ENCODE measurements at places on chromosomes 6 and 20. TPM values are rescaled to one million over a fixed set of nuclear protein-coding genes. Genes with fewer than 3 reads are reported as not detected.

DNA sequence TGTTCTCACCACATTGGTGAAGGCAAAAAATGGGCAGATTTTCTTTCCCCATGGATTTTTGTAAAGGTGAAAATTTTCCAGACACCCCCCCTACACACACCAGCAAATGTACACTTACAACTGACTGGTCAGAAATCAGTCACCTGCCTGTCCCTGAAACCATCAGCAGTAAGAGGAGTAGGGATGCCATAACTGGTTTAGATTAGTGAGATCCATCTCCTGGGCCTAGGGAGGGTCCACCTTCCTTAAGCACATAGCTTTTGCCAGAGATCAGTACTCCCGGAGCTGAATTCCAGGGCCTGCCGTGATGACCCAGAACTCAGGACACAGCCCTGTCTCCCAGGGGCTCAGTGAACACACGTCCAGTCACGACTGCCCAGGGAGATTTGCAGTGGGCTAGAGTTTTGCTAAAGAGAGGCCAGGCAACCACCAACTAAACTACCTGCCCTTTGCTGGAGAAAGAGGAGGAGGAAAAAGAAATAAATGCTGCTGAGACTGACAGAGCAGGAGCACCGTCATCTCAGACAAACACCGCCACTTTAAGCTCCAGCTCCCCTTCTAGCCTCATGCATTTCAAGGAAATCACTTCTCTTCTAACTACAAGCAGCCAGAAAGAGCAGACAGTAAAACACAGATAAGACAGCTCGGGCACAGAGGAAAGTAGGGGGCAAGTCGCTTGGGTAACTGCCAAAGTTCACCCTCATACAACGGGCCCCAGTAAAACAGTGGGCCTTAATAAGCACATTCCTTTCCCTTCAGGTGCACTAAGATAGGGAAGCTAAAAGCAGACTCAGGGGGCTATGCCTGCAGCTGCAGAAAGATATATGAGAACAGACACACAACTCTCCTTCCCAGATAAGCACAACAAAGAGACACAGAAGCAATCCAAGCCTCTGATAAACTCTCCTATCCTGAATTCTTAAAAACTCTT, 82.6 kb upstream of the SPTLC3 start:
- peak overlapping the region; percentile 44 for H3K27ac ChIP-seq
- no peak overlapping the region for H3K4me3 ChIP-seq
- no peak for DNase-seq
- peaks cover 16% of the 10 kb centered on the region for H3K4me1 ChIP-seq
- H3K36me3 ChIP-seq = no peaks in the 10 kb centered on the region

- peak; percentile 46 for DNase-seq
- no peaks in the 10 kb centered on the region for H3K27me3 ChIP-seq
- no peaks in the 10 kb centered on the region for H3K36me3 ChIP-seq
- H3K4me1 ChIP-seq = peaks cover 4% of the 10 kb centered on the region
- no peak overlapping the region for H3K4me3 ChIP-seq
- peak overlapping the region; percentile 78 for H3K27ac ChIP-seq
Measured at GRCh38 chr6:26514984-26515383, 14.9 kb downstream of the BTN1A1 start.

- peaks cover 7% of the 10 kb centered on the region for H3K4me1 ChIP-seq
- peak; percentile 68 for DNase-seq
- no peaks in the 10 kb centered on the region for H3K36me3 ChIP-seq
- H3K27me3 ChIP-seq = no peaks in the 10 kb centered on the region
- H3K27ac ChIP-seq = peak overlapping the region; percentile 92
Measured at GRCh38 chr6:3789018-3789895, 37.7 kb upstream of the PXDC1 start.

- DNase-seq = no peak
- H3K36me3 ChIP-seq = peaks cover 3% of the 10 kb centered on the region
- no peaks in the 10 kb centered on the region for H3K4me1 ChIP-seq
Measured at GRCh38 chr6:3450888-3451287, 6.0 kb downstream of the SLC22A23 start.

- H3K4me1 ChIP-seq = no peaks in the 10 kb centered on the region
- H3K27ac ChIP-seq = no peak overlapping the region
- no peak overlapping the region for H3K4me3 ChIP-seq
- no peaks in the 10 kb centered on the region for H3K27me3 ChIP-seq
- no peaks in the 10 kb centered on the region for H3K36me3 ChIP-seq
Measured at GRCh38 chr20:60454491-60454890, 496.3 kb downstream of the CDH26 start.

DNA sequence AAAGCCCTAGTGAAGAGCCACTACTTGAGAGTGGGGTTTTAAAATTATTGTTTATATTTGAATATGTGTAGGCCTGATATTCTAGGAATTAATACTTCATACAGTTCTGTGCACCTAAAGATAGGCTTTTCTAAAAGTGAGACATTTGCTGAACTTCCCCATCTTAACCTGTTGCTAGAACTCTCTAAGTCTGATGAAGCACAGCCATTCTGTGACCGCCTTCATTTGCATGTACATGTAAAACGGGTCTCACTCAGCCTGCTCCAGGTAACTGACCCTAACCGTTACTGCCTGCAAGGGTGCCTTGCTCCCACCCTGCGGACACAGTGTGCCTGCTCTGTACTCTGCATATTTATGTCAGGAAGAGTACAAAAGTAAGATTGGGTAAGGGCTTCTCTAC, 44.3 kb upstream of the IRF4 start:
- H3K27ac ChIP-seq = no peak overlapping the region
- no peaks in the 10 kb centered on the region for H3K36me3 ChIP-seq
- no peak overlapping the region for H3K4me3 ChIP-seq
- H3K27me3 ChIP-seq = no peaks in the 10 kb centered on the region
- DNase-seq = no peak

The CFB gene
- total RNA-seq = 190 TPM

The ELOVL2 gene
- total RNA-seq = 24.8 TPM
